ENCODE measurements at places on chromosomes 2 and 18.

- DNase-seq: no peak
Measured at GRCh38 chr18:13836559-13836958, 12.6 kb downstream of the MC5R start.

DNA sequence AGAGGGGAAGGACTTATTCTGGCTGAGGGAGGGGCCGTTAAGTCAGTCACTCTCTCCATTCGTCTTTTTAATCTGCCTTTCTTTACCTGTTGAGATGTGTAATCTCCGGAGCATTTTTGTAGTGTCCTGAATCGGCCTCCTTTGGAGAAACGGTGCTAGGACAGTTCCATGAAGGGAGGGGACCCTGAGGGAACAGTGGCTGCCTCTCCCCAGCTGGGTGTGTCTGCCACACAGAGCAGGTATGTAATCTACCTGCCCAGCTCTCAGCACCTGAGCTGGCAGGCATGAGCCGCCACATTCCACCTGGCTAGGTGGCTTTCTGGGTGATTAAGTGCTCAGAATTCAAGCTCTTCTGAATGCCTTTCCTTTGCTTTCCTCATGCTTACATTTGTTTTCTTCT is 131.2 kb downstream of the WDSUB1 start:
- DNase-seq: no peak

GRCh38 chr18:45664824-45665763 is 49.8 kb downstream of the SLC14A2 start:
- peak; percentile 69 for DNase-seq

DNA sequence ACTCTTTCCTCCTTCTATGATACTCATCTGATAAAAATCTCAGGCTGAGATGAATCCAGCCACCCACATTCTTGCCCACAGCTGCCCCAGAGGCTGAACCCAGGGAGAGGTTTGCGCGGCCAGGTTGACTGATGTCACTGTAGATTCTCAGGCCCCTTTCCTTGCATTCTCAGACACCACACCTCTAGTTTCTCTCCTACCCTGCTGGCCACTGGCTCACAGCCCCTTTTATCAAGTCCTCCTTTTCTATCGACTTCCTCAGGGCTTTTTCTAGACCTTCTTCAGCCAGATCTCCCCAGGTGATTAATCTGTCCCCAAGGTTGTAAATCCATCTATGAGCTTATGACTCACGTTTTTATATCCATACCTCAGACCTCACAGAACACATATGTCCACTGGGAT is 99.8 kb downstream of the TACR1 start:
- no peak for DNase-seq

DNA sequence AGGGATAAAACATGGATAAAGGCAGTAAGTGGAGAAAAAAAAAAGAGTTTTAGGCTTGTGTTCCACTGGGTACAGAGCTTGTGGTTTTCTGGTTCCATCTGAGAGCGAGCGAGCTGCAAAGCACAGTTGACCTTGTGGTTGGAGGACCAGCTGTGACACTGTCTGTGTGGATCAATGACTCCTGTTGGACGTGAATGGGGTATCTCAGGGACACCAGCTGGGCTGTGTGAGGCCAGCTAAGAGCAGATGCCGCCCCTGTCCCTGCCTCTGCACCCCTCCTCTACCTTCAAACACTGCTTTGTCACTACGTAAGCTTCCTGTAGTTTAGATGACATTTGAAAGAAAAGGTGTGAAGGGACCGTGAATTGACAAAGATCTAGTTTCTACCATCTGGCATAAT is 67.8 kb downstream of the QPCT start:
- DNase-seq: no peak

DNA sequence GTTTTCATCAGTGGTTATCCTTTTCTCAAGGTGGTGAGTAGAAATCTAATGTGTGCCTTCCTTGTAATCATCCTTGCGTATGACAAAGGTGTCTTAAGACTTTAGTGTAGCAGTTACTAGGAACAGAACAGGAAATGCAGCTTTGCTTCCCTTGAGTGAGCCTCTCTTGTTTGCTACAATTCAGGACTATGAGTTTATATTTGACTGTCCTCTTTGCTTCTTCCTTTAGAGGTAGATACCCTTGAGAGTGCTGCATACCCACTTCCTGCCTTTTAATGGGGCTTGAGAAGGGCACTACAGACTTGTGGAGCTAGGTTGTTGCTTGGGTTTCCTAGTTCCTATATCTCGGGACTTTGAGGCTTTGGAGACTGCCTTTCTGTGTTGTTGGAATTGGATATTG is 3.8 kb downstream of the KCNJ13 start:
- DNase-seq: no peak

DNA sequence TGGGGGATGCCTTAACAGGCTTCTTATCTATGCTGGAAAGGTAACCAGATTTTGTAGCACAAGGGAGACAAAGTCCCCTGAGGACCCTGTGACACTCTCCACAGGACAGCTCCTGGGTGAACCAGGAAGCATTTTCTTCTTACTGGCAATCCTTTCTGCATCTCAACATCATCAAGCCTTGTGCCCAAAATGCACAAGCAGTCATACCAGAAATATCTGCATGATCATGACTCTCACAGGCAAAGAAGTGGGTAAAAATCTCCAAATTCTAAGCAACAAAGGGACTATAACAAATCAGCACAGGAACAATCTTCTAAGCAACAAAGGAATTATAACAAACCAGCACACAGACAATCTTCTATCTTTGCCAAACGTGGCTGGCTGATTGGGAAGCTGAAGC is 99.1 kb upstream of the CD226 start:
- no peak for DNase-seq

- DNase-seq: no peak
Measured at GRCh38 chr2:200732866-200733265, 78.8 kb upstream of the BZW1 start.

- DNase-seq: no peak
Measured at GRCh38 chr2:136468799-136469369, 296.5 kb upstream of the THSD7B start.

- no peak for DNase-seq
Measured at GRCh38 chr2:62743506-62743905, 38.0 kb downstream of the EHBP1 start.

GRCh38 chr2:109208951-109209335 is 79.9 kb downstream of the SH3RF3 start:
- no peak for DNase-seq

DNA sequence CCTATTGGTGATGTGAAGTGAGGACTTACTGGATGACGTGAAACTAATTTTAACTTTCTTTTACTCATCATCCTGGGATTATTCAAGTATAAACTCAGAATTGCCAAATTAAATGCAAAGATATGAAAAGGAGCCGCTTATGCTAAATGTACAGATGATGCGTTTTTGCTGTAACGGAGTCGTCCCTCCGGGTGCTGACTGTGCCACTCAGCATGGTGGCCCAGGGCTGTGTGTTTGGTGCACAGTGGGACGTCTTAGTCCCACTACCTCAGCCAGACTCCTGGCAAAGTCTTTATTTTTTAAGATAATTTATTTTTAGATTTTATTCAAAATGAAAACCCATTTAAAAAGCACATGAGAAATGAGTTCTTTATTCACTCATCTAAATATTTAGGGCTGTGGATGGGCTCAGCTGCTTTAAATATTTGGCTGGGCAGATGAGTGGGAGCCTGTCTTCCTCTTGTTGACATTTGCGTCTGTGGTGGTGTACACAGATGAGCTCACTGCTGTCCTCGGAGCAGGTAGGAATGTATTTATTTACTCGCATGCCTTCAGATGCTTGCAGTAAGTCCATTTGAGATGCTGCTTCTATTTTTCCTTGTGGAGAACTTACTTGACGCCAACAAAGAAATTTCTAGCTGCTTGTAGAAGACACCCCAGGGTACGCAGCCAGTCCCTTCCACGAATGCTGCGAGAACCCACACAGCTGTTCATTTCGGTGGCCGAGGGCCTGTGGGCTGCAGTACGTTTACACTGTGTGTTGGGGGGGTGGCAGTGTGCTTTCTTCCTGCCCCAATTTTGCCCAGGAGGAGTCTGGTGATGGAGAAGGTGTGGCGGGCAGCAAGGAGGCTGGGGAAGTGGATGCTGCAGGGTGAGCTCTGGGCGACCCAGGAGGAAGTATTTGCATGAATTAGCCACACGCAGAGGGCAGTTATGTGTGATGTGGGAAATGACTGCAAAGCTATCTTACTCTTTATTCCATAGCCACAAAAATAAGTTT is 105.0 kb downstream of the AGAP1 start:
- DNase-seq: no peak

DNA sequence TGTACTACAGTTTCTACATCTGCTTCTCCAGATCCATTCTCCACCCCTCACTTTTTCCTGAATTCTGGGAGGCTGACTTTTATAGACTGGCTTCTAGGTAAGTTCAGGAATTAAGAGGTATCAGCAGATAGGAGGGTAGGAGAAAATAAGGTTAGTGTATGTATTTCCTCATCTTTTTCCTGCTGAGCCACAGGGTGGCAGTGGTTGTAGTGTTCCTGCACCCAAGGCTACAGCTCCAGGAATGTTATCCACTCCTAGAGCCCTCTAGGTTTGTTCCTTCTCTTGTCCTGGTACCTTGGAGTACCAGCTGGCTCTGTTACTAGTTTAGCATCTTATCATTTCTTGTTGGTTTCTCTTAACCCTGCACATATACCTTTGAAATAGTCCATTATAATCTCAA is 40.7 kb upstream of the C2orf66 start:
- DNase-seq: peak; percentile 4

DNA sequence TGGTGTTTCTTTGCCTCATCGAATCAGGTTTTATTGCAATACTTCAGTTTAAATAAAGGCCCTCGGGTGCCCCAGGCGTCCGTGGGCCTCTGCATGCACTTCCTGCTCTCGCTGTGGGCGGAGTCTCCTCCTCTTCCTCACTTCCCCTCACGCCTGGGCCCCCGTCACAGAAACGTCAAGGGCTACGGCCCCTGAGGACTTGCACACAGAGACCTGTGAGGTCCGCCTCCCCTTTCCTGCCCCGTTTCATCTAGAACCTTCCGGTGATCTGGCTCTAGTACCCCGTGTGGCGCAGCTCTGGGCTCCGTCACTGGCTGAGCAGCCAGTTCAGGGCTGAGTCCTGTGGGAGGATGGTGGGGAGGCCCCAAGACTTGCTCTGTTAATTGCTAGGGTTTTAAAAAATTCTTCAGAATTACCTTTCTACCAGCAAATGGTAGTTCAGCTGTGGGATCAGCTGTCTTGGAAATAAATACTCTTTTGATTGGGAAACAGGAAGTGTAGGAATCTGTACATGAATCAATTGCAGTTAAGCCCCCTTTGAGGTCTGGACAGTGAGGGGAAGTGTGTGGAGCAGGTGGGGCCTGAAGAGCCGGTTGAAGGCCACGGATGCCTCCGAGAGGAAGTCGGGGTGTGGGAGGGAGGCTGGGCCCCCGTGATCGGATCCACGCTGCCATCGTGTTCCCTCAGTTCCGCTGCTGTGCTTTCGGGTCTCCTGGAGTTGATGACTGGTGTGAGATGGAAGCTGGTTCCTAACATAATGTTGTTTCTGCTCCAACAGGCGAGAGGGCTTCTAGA is 10.2 kb downstream of the NFATC1 start:
- DNase-seq: no peak

- no peak for DNase-seq
Measured at GRCh38 chr2:26946841-26947784, 23.3 kb upstream of the MAPRE3 start.

- DNase-seq: no peak
Measured at GRCh38 chr2:238938003-238938400, 90.1 kb downstream of the TWIST2 start.

GRCh38 chr2:226310146-226310545 is 489.5 kb downstream of the IRS1 start:
- DNase-seq: no peak

DNA sequence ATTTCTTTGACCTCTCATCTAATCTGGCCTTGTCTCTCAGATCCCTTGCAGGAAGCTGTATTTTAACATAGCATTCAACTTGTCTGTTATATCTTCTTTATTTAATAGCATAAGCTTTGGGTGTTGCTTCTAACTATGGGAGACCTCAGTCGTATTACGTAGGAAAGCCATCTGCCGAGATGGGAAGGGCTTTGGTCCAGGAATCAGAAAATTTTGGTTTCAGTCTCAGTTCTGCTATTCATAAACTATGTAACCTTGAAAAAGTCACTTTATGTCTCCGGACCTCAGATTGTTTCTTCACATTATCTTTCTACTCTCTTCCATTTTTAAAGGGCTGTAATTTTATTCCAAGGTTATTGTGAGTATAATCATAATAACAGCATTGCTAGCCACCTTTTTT is 297.7 kb downstream of the SATB2 start:
- DNase-seq: no peak

GRCh38 chr18:3648200-3648599 is 198.2 kb downstream of the TGIF1 start:
- no peak for DNase-seq

- no peak for DNase-seq
Measured at GRCh38 chr2:8676921-8677645, 4.8 kb upstream of the ID2 start.
